ENCODE measurements at places on chromosomes 6 and 20. TPM values are rescaled to one million over a fixed set of nuclear protein-coding genes. Genes with fewer than 3 reads are reported as not detected.
A peak's percentile ranks its signal among the peaks of the same experiment; 100 is the strongest.

The BPIFB4 gene
- not detected for polyA plus RNA-seq

The COL19A1 gene
- 14.6 TPM for polyA plus RNA-seq

The SRMS gene
- 0.54 TPM for polyA plus RNA-seq

The CLPSL2 gene
- polyA plus RNA-seq = not detected

The TP53TG5 gene
- not detected for polyA plus RNA-seq

The ULBP2 gene
- polyA plus RNA-seq = 0.31 TPM

The BNIP5 gene
- 0.09 TPM for polyA plus RNA-seq

The TRIM40 gene
- not detected for polyA plus RNA-seq

- no peak overlapping the region for H3K27ac ChIP-seq
- no peak for DNase-seq
- no peak overlapping the region for H3K4me3 ChIP-seq
- H3K36me3 ChIP-seq = no peaks in the 10 kb centered on the region
- H3K27me3 ChIP-seq = no peaks in the 10 kb centered on the region
These were observed 237.1 kb downstream of the TBC1D7 start for GRCh38 chr6:13091192-13091591.

DNA sequence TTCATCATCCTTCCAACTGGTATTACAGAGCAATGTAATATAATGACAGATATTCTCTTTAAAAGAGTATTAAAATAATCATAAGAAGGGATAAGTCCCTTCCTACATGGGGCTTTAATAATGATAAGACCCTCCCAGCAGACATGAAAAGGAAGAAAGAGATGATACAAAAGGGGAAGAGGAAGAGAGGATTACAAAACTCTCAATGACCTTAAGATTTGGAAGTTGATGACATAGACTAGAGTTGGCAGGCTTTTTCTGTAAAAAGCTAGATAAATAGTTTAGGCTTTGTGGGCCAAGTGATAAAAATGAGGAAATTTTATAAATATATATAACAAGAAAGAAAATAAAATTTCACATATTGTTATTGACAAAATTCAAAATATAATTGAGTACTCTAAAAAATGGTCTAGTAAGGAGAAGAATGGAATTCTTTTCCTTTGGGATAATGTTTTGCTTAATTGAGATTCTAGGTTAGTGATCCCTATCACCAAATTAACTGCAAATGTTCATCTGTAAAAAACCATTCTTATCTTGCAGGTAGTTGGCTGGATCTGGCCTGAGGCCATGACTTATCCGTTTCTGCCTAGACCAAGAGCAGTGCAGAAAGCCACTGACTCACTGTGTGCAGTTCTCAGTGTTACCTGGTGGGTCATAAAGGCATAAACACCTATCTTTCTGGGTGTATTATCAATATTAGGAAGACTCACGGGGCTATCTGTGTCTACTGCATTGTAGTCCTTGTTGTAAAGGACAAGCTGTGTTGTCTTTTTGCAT, 11.0 kb downstream of the RIPOR2 start:
- no peak overlapping the region for H3K27ac ChIP-seq
- H3K36me3 ChIP-seq = peaks cover 79% of the 10 kb centered on the region
- no peaks in the 10 kb centered on the region for H3K27me3 ChIP-seq
- peaks cover 90% of the 10 kb centered on the region for H3K4me1 ChIP-seq
- H3K4me3 ChIP-seq = no peak overlapping the region

DNA sequence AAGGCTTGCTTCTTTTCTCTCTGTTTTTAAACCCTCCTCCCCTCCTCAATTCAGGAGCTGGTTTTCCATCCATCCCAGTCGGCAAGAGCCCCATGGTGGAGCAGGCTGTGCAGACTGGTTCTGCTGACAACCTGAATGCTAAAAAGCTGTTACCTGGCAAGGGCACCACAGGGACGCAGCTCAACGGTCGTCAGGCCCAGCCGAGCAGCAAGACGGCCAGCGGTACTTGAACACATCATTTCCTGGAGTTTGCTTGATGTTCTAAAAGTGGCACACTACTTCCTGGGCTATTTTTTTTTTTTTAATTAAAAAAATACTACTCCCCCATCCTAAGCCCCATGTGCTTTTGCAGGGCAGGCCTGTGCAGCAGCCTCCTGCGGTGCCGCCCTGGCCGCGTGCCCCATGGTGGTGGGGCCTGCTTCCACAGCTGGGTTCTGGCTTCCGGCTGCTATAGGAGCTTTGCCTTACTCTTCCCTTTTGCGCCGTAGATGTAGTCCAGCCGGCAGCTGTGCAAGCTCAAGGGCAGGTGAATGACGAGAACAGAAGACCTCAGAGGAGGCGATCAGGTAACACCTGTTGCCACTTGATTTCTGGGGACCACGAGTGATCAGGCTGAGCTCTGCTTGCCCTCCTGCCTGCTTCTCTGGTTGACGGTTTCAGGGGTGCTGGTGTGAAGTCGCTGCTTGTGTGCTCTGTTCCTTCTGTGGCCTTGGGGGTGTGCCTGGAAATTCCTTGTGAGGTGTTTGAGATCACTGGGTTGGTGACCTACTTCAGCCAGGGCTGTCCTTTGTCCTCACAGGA, 7.7 kb downstream of the LSM14B start:
- no peak for DNase-seq
- peaks cover 91% of the 10 kb centered on the region for H3K36me3 ChIP-seq
- no peak overlapping the region for H3K27ac ChIP-seq
- no peaks in the 10 kb centered on the region for H3K27me3 ChIP-seq

DNA sequence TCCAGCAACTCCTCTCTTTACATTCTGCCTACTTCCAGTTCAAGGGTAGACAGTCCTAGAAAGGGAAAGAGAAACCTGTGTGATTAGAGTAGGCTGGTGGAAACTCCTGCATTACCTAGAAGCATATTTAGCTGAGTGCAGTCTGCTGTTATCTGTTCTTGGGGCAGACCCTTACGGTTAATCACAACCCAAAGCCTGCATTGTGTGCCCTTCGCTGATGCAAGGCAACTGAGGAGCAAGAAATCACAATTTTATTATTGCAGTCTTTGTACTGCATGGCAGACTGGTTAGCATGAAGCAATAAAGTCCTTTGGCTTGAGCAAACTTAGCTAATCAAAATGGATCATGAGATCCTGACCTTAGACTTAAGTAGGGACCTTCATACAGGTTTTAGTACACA, 1.5 kb upstream of the GOPC start:
- no peaks in the 10 kb centered on the region for H3K27me3 ChIP-seq
- no peak overlapping the region for H3K27ac ChIP-seq
- no peaks in the 10 kb centered on the region for H3K36me3 ChIP-seq
- no peak overlapping the region for H3K4me3 ChIP-seq
- no peak for DNase-seq
- peaks cover 25% of the 10 kb centered on the region for H3K4me1 ChIP-seq

GRCh38 chr20:57375652-57376230, 15.5 kb upstream of the RBM38 start:
- DNase-seq = no peak
- H3K4me3 ChIP-seq = no peak overlapping the region
- H3K27ac ChIP-seq = no peak overlapping the region
- H3K27me3 ChIP-seq = no peaks in the 10 kb centered on the region
- H3K36me3 ChIP-seq = no peaks in the 10 kb centered on the region

- no peaks in the 10 kb centered on the region for H3K36me3 ChIP-seq
- H3K27me3 ChIP-seq = peaks cover 40% of the 10 kb centered on the region
- DNase-seq = no peak
- H3K4me1 ChIP-seq = peaks cover 6% of the 10 kb centered on the region
- H3K27ac ChIP-seq = no peak overlapping the region
These were observed 3.1 kb upstream of the PTGIS start for GRCh38 chr20:49570828-49571552.

DNA sequence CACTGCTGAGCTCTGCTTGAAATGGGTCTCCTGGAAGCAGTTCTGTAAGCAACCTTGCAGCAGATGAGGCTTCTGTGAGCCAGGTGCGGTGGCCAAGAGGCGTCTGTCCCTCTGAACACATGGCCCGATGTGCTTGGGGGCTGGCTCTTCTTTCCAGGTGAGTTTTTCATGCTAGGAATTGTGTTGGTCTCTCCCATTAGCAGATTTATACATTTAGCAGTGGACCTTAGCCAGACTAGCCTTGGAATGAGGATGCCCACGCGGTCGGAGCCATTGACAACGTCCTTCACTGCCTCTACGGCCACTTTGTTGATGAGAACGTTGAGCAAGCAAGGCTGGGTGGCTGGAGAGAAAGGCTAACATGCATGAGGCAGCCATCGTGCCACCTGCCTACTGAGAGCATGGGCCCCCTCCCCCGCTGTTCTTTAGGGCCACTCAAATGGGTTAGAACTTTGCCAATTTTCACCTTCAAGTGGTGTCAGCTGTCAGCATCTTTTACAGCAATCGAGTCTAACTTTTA, 33.5 kb downstream of the ERMARD start:
- H3K36me3 ChIP-seq = peaks cover 1% of the 10 kb centered on the region
- peaks cover 4% of the 10 kb centered on the region for H3K27me3 ChIP-seq
- no peak overlapping the region for H3K4me3 ChIP-seq
- no peak for DNase-seq
- H3K27ac ChIP-seq = no peak overlapping the region
- H3K4me1 ChIP-seq = peaks cover 3% of the 10 kb centered on the region

- peak overlapping the region; percentile 74 for H3K4me3 ChIP-seq
- DNase-seq = no peak
- H3K36me3 ChIP-seq = peaks cover 16% of the 10 kb centered on the region
- H3K27me3 ChIP-seq = no peaks in the 10 kb centered on the region
- peaks cover 22% of the 10 kb centered on the region for H3K4me1 ChIP-seq
These were observed 514 bp downstream of the ACOT13 start for GRCh38 chr6:24667378-24667803.

- H3K4me1 ChIP-seq = peaks cover 18% of the 10 kb centered on the region
- H3K4me3 ChIP-seq = no peak overlapping the region
- H3K27me3 ChIP-seq = peaks cover 23% of the 10 kb centered on the region
- H3K36me3 ChIP-seq = no peaks in the 10 kb centered on the region
- no peak for DNase-seq
These were observed 139.8 kb downstream of the LY86 start for GRCh38 chr6:6728169-6728941.

GRCh38 chr6:137213813-137214212, 5.4 kb downstream of the IFNGR1 start:
- H3K36me3 ChIP-seq = peaks cover 28% of the 10 kb centered on the region
- no peak overlapping the region for H3K4me3 ChIP-seq
- no peaks in the 10 kb centered on the region for H3K27me3 ChIP-seq
- H3K27ac ChIP-seq = no peak overlapping the region
- no peak for DNase-seq
- peaks cover 60% of the 10 kb centered on the region for H3K4me1 ChIP-seq

DNA sequence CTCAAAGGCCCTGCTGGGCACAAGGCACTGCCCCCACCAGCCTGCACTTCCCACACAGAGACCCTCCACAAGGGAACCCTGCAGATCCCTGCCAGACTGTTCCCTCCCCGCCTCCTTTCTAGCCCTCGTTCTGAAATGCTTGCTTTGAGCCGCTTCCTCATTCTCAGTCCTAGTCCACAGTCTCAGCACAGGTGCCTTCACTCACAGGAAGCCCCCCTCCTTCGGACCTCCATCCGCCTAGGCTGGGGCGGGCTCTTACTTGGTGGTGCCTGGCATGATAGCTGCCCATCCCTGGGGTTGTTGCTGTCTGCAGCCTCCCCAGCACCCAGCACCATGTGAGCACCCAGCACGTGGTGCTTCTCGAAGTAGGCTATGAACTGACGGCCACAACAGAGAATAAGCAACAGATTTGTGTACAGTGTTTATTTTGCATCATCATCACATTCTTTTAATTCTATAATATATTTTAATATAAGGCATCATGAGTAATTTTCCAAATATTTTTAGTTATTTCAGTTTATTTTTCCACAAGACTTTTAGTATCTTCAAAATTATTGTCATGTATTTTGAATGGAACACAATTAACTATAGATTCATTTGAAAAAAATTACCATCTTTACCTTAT, 12.3 kb downstream of the CST5 start:
- H3K27ac ChIP-seq = no peak overlapping the region
- DNase-seq = no peak
- no peaks in the 10 kb centered on the region for H3K36me3 ChIP-seq
- H3K4me1 ChIP-seq = no peaks in the 10 kb centered on the region

DNA sequence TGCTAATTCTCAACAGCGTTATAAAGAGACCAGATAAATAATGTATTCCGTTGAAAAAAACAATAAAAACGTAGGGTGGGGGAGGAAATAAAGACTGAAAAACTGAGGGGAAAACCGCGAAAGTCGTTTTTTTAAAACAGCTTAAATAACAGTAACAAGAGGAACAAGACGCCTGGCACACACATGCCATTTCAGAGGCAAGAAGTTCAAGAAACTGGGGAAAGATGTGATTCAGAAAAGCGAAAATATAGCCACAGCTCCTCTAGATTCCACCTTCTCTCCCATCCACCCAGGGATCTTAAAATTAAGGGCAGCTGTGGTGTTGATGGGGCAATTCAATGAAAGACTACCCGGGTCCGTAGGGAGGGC, 1.3 kb downstream of the EPB41L2 start:
- H3K36me3 ChIP-seq = no peaks in the 10 kb centered on the region
- peak overlapping the region; percentile 54 for H3K27ac ChIP-seq
- H3K4me1 ChIP-seq = peaks cover 32% of the 10 kb centered on the region
- DNase-seq = no peak
- H3K4me3 ChIP-seq = peak overlapping the region; percentile 94
- H3K27me3 ChIP-seq = no peaks in the 10 kb centered on the region

DNA sequence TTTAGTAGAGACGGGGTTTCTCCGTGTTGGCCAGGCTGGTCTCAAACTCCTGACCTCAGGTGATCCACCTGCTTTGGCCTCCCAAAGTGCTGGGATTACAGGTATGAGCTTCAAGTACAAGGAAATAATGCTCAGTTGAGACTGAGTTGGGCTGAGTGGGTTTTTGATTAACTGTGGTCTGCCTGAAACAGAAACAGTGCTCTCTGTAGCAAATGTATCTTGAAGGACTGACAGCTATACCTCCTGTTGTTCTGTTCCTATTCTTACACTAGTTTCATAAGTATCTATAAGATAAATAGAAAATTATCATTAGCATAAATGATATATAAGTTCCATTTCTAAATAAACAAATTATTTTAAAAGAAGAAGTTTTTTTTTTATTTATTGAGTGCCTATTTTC, 142.8 kb upstream of the PTPRK start:
- H3K36me3 ChIP-seq = no peaks in the 10 kb centered on the region
- no peak for DNase-seq
- no peaks in the 10 kb centered on the region for H3K4me1 ChIP-seq

DNA sequence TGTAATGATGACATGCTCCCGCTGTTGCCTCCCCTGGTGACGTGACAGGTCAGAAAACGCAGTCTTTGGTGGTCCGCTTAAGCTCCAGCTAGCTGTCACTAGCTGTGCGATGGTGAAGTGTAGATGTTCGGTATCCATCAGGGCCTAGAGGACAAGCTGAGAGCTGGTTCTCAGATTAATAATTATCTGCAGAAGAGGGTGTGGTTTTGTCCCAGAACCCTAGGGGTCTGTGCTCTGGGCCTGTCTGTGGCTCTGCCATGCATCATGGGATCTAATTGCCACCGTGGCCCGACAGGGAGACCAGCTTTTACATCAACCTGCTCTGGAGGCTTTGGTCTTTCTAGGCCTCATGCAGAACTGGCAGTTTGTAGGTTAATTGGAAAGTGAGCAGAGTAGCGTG, 34.1 kb downstream of the ERMARD start:
- no peaks in the 10 kb centered on the region for H3K36me3 ChIP-seq
- DNase-seq = no peak
- H3K4me3 ChIP-seq = no peak overlapping the region

GRCh38 chr20:61808447-61808846, 257.2 kb downstream of the TAF4 start:
- no peak overlapping the region for H3K4me3 ChIP-seq
- no peak for DNase-seq
- no peaks in the 10 kb centered on the region for H3K4me1 ChIP-seq
- no peaks in the 10 kb centered on the region for H3K27me3 ChIP-seq
- no peaks in the 10 kb centered on the region for H3K36me3 ChIP-seq

Measured in B cell (primary cell).